ENCODE measurements at places on chromosomes 11 and 22.

DNA sequence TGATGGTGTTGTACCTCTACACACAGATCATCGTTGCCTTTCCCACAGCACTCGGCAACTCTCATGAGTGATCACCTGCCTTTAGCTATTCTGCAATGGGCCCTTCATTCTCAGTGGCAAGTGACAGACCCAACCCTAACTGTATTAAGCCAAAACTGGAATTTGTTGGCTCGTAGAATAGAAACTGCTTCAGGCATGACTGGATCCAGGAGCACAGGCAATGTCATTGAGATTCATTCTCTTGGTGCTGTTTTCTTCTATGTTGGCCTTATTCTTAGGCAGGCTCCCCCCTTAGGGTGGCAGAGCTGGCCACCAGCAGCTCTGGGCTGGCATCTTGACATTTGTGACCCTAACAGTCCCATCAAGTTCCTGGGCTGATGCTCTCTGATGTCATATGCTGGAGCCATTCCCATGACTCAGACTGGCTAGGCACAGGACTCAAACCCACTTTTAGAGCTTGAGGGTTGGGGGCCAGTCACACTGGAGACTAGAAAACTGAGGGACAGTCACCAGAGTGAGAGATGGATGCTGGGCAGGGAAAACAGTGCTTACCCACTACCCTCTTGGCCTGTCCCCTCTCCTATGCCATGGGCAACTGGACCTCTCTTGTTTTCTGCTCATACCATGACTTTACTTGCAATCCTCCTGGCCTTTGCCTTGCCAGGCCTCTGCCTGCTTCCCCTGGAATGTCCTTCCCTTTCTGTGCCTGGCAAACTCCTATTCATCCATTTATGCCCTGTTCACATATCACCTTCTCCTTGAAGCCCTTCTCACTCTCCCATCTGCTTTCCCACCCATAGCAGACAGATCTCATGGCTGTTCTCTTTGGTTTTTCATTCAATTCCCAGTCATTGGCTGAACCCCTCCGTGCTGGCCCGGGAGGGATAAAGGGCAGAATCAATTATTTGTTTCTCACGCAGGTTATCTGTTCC, 7.1 kb upstream of the CDC42EP2 start:
- DNase-seq = peak; percentile 51

DNA sequence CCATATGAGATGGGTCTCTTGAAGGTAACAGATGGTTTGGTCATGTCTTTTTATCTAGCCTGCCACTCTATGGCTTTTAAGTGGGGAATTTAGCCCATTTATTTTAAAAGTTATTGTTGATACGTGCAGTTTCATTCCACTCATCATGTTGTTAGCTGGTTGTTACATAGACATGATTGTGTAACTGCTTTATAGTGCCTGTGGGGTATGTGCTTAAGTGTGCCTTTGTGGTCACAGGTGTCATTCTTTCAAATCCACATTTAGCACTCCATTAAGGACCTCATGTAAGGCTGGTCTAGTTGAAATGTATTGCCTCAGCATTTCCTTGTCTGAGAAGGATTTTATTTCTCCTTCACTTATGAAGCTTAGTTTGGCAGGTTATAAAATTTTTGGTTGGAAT, 263.8 kb upstream of the LUZP2 start:
- no peak for DNase-seq

GRCh38 chr22:46764779-46765485, 2.5 kb downstream of the TBC1D22A start:
- DNase-seq = no peak

DNA sequence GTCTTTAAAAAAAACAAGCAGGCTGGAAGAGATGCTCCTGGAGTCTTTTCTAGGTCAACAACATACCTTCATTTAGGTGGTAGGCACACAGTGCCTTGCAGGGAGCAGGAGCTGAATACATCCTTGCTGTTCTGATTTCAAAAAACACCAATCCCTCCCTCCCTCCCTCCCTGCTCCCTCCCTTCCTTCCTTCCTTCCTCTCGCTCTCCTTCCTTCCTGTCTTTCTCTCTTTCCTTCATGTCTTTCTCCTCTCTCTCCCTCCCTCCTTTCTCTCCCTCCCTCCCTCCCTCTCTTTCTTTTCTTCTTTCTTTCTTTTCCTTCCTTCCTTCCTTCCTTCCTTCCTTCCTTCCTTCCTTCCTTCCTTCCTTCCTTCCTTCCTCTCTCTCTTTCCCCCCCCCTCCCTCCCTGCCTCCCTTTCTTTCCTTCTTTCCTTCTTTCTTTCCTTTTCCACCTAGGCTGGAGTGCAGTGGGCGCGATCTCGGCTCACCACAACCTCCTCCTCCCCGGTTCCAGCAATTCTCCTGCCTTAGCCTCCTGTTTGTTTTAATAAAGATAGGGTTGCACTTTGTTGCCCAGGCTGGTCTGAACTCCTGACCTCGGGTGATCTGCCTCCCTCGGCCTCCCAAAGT, 245.1 kb downstream of the MIAT start:
- no peak for DNase-seq

DNA sequence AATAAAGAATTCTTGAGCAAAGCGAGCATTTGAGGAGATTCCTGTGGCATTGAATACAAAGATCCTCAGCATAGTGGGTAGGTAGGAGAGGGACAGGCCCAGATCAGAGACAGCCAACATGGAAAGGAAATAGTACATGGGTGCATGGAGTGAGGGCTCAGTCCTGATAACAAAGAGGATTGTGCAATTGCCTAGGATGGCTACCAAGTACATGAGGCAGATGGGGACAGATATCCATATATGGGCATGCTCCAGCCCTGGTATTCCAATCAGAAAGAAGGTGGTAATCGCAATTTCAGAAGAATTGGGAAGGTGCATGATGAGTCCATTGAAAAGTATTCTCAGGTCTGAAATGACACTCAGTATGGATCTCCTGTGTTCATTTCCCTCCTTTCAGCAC, 8.6 kb downstream of the OR51T1 start:
- no peak for DNase-seq

DNA sequence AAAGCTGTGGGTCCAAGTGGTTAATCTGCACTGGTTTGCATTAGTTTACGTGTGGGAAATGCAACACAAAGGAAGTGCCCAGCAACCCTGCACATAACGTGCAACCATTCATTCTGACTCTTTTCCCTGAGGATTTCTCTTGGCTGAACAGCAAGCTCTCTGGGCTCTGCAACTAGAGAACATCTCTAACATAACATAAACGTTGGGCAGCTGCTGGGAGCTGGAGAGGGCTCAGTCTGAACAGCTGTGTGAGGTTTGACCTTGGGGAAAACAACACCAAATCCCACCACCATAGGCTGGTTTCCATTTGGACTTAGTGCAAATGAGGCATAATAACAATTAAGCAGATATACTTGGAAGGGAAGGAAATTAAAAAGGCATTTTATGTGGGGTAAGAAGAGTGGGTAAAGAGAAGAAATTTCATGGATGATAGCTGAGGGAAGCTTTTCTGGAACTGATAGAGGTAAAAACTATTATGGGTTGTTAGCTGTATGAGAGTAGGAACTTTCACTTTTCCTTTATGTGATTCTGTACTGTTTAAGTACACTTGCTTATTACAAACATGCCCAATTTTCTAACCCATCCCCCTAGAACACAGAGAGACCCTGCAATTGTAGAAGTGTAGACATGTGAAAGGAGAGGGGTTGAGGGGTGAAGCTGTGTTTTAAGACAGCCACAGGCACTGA, 76.2 kb downstream of the SNX19 start:
- no peak for DNase-seq

- peak; percentile 82 for DNase-seq
Measured at GRCh38 chr22:26709617-26710390, 52.4 kb downstream of the MIAT start.

- DNase-seq = no peak
Measured at GRCh38 chr11:61510166-61510919, 1.8 kb downstream of the LRRC10B start.

DNA sequence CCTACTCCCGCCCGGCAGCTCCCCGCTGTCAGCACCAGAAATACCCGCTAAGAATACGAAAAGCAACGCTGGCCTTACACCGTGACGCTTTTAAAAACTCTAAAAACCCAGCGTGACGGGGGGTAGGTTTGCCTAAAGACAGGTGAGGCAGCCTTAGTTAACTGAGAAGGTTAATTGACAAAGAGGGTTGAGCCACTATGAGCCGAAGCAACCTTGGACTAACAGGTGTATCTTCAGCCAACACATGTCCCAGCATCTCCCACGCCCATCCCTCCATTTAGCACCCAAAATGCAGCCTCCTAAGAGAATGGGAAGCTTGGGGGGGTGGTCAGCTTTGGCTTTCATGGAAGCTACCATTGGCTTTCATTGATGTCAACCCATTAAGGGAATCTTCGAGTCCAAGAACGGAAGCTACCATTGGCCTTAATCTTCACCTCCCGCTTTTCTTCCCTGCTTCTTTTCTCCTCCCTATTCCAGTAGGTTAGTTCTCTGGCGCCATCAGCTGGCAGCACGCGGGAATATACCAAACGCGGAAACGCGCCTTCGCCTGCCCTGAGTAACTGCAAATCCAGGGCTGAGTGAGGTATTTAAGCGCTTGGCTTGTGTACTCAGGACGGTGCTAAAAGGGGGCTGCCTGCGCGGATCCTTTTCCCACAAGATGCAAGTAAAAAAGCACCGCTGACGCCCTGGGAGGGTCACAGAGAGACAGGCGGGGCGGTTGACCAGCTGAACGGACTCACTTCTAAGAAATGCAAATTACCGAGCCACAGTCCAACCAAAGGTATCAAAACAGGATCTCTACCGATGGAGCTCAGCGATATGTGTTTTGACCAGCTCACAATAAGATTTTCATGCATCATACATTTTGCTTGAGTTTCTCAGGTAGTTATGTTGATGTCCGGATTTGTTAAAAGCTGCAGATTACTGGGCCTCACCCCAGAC, 38.5 kb upstream of the GLYATL1 start:
- DNase-seq = peak; percentile 71

DNA sequence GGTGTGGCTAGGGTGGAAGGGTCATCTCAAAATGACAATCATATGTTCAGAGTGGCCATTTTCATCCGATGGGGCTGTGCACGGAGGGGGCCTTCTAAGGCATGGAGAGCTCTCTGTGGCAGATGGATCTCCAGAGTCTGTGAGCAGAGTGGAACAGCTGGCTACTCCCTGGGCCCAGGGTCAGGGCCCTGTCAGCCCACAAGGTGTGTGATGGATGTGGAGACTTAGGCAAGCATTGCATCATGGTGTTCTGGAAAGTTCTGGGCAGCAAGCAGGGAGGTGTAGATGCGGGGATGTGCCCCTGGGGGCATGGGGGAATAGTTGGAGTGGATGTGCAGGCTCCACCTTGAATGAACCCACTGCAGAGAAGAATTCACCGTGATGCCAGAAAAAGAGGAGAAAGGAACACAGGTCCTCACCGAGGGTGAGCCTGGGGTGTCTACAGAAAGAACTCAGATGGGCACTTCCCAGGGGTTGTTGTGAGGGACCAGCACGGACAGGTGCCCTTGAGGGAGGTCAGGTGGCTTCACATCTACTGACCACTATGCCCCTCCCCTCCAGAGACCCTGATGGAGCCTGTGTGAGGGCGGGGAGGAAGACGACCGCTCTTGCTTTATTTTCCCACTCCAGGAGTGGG, 51.1 kb downstream of the CHRDL2 start:
- DNase-seq = no peak

DNA sequence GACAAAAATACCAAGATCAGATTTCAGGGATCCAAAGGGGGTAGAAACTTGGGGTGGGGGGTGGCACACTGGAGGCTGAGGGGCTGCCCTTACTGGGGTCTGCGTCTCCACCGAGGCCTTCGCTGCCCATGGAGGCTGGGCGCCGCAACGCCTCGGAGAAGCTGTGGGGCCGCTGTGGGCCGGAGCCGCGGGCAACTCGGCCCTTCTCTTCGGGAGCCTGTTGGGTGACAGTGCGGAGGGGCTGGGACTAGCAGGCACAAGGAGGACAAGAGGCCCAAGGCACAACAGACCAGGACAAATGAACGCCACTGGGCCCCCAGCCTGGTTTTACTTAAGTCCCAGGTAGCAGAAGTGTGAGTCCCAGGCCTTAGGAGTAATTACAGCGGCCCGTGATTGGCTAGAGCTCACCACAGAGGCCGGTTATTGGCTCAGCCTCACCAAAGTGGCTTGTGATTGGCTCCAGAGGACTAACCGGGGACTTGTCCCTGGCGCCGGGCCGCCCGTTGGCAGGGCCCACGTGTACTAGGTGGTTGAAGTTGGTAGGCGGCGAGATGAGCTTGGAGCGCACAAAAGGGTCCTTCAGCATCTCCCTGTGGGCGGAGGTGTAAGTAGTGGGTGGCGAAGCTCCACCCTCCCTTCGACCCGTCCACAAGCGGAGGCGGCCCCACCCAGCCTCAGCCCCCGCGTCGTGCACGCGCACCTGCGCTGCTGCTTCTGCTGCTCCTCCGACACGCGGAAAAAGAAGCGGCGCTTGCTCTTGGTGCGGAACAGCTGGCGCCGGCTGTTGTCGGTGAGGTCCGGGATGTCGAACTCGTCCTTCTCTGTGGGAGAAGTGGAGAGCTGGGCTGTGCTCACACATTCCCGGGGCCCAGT, 16.5 kb upstream of the MEN1 start:
- DNase-seq = no peak

GRCh38 chr11:102577182-102577581, 46.6 kb upstream of the MMP7 start:
- DNase-seq = peak; percentile 34

GRCh38 chr11:73752216-73752867, 8.5 kb downstream of the RAB6A start:
- DNase-seq = no peak

DNA sequence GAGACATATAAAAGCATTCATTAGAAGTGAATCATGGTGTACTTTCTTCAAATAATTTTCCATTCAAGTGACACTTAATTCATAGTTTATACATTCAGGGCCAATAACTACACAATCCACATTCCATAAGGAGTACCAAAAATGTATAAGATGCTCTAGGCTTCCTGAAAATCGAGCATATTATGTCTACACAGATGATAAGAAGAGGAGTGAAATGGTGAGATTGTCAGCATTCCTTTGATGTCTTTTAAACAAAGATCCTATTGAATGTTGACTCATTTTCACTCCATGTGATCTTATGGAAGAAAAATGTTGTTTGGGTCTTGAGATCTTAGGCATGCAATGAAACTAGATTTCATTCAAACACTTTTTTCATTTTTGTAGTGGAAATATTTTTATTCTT, 843.2 kb downstream of the KCNA4 start:
- DNase-seq = peak; percentile 92

- DNase-seq = no peak
Measured at GRCh38 chr22:25347752-25348102, 128.3 kb downstream of the CRYBB2 start.

DNA sequence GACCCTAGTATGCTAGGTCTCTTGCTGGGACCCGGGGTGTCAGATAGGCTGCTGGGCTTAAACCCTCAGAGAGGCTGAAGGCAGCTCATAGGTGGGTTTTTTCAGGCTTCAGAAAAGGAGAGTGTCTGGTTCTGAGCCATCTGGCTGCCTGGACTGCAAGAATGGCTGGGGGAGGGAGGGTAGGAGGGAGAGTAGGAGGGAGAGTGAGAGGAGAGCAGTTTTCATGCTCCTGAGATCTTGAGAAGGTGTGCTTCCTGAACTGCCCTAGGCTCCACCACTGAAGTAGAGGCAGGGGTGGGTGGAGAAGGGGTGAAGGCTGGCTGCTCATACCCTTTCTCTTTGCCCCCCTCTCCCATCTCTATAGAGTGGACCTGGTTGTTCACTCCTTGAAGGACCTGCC, 4.6 kb downstream of the HMBS start:
- no peak for DNase-seq

- DNase-seq = no peak
Measured at GRCh38 chr11:79235696-79236095, 205.1 kb downstream of the TENM4 start.

- DNase-seq = no peak
Measured at GRCh38 chr11:61603667-61604066, 22.8 kb upstream of the SYT7 start.
